ENCODE measurements at places on chromosomes 7 and 10.

GRCh38 chr7:77710861-77711260, 14.6 kb downstream of the RSBN1L start:
- DNase-seq: no peak

- DNase-seq: peak; percentile 78
Measured at GRCh38 chr10:97731346-97732051, 5.4 kb upstream of the ZFYVE27 start.

DNA sequence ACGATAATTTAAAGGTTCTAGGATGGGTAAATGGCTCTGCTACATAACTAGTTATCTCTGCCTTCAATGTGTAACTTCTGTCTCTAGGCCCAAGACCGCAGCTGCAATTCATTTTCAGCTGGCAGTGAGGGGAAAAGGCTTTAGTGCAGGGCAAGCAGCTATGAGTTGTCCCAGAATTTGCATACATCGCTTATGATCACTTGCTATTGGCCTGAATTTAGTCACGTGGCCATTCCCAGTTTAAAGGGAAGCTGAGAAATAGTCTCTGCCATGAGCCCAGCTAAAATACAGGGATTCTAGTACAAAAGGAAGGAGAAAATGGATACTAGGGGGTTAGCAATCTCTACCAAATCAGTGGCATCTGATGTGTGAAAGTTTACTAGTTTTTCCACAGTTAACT, 145.8 kb upstream of the IMMP2L start:
- DNase-seq: no peak

DNA sequence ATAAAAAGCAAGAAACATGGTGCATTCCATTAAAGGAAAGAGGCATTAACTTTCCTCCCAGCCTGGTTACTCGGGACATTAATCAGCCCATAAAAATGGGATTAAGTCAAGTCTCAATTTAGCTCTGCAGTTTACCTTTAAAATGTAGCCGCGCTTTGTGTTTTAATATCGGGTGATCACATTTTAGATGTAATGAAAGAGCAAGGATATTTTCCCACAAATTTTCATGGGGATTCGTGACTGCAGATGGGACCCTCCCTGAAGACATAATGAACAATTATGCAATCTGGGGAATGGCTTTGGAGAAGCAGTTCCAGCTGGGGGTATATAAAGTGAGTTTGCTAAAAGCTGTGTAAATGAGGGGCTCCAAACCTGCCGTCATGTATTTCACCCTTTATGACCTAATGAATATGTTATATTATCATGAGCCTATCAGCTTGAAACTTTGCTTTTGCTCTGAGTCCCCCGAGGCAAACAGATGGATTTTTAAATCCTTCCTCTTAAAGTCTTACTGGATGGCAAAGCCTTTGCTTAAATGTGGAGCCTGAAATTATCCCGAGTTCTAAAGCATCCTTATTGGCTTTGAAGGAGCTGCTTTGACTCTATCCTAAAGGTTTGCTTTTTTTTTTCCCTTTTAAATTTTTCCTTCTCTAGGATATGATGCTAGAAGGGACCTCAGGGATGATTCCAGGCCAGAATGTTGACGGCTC, 31.8 kb downstream of the BAMBI start:
- DNase-seq: no peak

DNA sequence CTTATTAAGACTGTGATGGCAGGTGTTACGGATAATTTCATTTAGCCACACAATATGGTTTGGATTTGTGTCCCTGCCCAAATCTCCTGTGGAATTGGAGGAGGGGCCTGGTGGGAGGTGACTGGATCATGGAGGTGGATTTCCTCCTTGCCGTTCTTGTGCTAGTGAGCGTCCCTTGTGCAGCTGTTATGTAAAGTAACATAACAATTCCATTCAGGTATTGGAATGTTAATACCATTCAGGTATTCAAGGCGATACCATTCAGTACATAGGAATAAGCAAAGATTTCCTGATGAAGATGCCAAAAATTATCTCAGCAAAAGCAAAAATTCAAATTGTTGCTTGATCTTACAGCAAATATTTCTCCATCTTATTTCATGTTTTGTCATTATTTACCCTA, 32.5 kb upstream of the PLXDC2 start:
- no peak for DNase-seq

DNA sequence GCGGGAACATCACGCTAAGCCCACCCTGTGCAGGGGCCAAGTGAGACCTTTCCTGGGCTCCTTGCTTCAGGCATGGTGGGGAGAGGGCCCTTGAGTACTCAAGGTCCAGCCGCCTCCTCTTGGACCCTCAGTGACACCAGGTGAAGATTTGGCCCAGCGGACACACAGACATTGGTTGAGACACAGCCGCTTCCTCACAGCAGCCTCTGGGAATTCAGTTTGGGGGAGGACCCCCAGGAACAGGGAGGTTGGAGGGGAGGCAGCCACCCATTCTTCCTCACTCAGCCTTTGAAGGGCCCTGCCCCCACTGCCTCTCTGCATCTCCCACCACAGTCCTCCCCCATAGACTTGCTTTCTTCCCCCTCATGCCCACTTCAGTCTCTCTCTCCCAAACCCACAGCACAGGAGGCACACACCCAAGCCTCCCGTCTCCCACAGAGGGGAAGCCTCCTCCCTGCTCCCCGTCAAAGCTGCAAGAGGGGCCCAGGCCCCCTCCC, 31.9 kb downstream of the ANXA8 start:
- DNase-seq: no peak

GRCh38 chr7:153354071-153354470, 594.5 kb downstream of the ACTR3B start:
- no peak for DNase-seq

DNA sequence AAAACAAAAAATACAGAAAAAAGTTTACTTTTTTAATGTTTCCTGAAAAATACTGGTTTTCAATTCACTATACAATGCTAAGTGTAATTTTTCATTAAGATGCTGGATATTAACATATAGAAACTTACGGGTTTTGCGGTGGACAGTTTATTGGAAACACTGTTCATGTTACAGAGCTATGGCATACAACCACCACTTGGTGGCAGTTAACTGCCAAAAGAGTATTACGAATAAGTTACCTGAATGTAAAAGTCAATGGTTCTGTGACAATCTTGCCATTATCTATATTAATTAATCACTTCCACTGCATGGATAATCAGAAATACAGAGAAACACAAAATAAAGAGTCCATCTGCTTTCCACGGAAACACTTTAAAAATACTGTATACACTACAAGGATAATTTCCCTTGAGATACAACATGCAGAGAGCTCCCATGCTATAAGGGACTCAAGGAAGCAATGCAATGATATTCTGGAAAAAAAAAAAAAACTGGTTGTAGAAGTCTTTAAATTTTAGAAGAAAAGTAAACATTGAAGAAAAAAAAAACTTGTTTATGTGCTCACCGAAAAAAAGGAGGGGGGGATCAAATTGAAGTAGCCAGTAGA, 97.0 kb downstream of the TPK1 start:
- no peak for DNase-seq

DNA sequence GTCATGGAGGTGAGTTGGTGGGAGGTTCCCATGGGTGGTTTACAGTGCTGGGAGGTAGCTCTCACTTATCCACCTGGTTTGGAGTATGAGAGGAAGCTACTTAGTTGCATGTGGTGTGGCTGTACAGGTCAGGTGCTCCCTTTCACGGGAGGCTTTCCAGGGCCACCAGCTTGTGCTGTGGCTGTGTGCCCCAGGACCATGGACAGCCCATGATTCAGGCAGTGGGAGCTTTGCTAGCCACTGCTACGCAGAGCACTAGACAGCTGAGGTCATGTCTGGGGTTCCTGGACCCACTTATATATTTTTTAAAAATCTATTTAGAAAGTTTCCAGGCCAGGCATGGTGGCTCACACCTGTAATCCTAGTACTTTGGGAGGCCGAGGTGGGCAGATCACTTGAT, 42.5 kb upstream of the KCNMA1 start:
- no peak for DNase-seq

DNA sequence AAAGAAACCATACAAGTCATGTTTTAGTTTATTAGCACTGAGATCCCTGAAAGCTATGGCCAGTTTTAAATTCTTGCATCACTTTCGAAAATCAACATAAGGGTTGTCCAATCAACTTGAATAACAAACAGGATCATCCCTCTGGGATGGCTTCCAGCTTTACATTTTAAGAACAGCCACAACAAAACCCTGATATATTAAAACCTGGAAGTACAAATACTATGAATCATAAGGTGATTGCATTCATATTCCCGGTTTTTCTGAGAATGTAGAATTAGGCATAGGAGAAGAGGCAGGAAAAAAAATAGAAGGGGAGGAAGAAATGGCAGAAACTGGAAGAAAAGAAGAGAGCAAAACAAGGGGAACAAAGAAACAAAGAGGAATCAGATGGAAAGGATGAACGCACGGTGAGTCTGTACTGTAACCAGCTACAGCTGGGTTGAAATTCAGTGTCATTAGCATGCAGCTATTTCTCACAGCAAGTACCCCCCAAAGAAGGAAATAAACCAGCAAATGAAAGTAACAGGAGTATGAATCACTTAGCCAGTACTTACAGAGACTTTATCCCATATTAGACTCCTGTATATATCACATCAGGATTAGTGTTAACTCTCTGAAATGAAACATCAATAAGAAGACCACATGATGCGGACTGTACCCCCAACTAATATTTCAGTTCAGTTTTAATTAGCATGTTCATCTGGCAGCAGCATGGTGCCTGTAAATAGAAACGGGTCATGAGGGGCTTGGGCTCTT, 301.3 kb downstream of the RNLS start:
- DNase-seq: peak; percentile 26

DNA sequence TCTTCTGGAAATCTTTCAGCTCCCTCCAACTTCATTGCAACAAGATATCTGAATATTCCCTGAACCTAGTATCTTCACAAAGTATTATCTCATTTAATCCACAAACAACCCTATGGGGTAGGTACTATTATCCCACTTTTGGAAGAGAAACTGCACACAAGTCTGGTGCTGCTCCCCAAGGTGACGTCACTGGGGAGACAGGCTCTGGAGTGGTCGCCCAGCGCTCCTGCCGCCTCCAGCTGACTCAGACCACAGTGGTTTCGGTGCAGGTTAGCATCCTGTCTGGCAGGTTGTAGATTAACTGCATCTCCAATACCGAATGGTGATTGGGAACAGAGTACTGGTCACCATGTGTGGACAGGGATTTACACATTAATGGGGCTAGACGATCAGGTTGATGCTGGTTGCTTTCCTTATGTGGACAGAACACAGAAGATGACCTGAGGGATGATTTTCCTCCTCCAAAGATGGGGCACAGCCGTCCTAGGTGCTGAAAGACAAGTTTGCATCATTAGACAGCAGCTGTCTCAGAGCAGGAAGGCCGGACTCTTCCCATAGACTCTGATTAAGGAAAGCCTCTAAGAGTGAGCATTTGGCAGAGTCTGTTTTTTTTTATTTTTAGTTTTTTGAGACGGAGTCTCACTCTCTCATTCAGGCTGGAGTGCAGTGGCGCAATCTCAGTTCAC, 128.6 kb downstream of the TRRAP start:
- DNase-seq: no peak

DNA sequence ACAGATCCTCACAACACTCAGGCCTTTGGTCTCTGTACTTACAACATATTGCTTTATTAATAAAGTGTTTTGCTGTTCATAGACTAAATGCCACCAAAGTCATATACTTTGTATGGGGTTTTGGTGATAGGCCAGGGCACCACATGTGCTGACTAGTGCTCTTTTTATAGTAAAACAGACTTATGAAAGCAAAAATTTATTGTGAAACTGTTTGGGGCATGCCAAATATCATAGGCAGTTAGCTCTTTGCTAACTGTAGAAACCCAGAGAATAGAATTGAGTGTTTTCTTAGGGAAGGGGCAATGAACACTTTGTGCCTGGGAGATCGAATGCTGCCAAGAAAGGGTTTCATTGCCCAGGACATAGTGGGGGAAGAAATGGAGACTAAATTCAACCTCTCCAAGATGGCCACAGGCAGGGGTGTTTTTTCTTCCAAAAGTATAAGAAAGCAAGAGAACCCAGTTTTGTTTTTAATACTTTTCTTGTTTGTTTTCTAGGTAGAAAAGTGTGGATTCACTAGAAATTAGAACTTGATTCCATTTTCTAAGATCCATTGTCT, 142.7 kb downstream of the TRIL start:
- no peak for DNase-seq

DNA sequence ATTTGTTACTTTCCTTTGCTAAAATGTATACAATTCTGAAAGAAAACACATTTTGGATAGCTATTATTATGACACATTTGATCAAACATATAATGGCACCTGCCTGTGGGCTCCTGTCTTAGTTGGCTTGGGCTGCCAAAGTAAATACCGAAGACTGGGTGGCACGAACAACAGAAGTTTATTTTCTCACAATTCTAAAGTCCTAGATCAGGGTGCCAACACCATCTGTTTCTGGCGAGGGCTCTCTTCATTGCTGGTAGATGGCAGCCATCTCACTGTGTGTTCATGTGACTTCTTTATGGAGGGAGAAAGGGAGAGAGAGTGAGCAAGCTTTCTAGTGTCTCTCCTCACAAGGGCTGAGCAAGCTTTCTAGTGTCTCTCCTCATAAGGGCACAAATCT, 195.8 kb upstream of the FAM3C start:
- no peak for DNase-seq

DNA sequence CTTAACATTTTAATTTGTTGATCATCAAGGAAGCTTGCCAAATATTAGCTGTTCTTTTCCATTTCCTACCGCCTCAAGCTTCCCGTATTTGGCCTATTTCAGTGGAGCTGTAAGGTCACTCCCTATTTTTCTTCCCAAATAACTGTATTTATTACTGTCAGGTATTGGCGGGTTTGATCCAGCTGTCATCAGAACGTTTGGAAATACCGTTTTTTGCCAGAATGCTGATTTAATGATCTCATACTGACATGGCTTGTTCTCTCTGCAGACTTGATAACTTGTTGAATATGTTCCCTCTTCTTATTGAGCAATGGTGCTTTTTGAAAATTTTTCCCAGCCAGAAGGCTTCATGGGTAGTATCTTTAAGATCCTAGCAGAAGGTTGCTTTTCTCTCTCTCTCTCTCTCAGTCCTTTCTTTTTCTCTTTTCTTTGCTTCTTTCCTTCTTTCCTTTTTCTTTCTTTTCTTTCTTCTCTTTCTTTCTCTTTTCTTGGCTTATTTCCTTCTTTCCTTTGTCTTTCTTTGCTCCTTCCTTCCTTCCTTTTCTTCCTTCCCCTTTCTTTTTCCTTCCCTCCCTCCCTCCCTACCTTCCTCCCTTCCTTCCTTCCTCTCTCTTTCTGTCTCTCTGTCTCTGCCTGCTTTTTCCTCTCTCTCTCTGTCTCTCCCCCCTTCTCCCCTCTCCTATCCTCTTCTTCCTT, 42.1 kb downstream of the CUX1 start:
- DNase-seq: no peak

- DNase-seq: no peak
Measured at GRCh38 chr10:114996542-114996941, 58.5 kb downstream of the TRUB1 start.

DNA sequence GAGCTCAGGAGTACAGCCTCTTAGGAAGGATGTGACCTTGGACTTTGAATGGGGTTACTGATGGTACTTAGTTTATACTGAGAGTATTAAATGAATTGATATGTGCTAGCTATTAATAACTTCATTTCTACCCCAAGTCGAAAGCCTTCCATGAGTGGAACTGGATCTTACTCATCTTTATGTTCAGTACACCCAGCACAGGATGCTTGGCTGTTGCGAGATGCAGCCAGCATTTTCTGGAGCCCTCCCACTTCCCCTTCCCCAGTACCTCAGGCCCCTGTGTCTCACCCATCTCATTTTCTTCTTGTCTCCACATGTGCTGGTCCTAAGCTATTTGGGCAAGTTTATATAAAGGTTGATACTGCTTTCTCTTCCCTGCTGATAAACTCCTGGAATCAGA, 7.2 kb downstream of the UPP1 start:
- DNase-seq: no peak

GRCh38 chr7:70052691-70053090, 454.4 kb downstream of the AUTS2 start:
- no peak for DNase-seq

- no peak for DNase-seq
Measured at GRCh38 chr10:94143261-94143660, 149.5 kb downstream of the PLCE1 start.

Measured in kidney glomerular epithelial cell (primary cell).